ENCODE measurements at places on chromosomes 13 and 19.

DNA sequence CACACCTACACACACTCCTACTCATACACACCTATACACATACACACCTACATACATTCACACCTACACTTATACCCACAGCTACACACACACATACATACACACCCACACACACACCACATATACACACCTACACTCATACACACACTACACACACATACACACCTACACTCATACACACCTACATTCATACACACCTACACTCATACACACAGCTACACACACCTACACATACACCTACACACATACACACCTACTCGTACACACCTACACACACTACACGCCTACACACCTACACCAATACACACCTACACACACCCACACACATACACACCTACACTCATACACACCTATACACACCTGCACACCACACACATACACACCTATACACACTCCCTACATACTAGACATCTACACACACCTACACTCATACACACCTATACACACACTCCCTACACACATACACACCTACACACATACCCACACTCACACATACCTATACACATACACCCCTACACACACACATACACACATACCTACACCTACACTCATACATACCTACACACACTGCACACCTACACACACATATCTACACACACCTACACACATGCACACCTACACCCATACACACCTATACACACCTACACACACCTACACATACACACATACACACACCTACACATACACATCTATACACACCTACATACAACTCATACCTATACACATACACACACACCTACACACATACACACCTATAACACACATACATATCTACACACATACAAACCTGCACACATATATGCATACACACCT, 285.2 kb upstream of the MAB21L1 start:
- no peak for DNase-seq

DNA sequence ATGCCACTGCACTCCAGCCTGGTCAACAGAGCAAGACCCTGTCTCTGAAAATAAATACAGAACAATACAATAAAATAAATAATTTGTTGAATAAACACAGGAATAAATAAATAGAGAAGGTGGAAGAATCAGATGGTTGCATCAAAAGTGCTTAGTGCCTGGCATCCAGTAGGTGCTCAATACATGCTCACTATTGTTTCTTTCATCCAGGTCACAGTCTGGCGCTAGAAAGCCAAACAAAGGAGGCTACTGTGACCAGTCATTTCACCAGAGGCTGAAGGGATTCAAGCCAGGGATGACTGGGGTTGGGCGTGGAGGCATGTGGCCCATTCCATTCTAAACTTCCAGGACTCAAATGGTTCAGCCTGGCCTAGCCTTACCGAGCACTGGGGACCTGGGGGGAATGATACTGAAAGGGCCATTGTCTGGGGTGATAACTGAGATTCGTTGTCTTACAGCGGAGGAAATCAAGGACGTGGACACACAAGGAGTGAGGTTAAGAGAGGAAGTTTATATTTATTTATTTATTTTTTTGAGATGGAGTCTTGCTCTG, 3.6 kb upstream of the NDUFB7 start:
- DNase-seq: no peak

- peak; percentile 40 for DNase-seq
Measured at GRCh38 chr13:104773775-104774174, 1707.6 kb upstream of the SLC10A2 start.

DNA sequence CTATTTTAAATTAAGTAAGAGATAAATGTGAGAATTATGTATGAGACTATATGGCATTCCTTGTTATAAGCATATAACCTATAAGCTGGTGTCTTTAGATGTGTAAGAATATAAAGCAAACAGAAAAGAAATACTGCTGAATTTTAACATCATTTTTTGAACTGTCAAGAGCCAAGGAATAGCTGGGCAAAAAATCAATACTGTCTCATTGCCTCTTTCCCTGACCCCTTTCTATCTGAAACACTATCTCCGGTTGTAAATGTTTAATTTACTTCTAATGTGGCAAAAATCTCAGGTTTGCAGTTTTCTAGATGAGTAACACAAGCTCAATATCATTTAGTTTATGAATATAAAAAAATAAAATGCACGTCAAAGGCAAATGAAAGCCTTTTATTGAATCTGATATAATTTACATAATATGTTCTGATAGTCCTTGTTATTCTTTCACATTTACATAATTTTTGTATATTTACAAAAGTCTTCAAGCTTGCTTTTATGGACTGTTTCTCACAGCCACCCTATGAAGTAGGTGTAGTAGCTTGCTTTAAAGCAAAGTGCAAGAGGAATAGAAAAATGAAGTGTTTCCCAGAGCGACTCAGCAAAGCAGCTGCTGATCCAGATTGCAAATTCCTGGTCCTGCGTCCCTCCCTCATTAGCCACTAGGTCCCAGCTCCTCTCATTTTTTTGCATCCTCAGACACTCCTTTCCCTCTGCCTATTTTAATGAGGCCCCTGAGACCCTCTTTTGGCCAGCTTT, 188.2 kb upstream of the RFC3 start:
- DNase-seq: no peak

DNA sequence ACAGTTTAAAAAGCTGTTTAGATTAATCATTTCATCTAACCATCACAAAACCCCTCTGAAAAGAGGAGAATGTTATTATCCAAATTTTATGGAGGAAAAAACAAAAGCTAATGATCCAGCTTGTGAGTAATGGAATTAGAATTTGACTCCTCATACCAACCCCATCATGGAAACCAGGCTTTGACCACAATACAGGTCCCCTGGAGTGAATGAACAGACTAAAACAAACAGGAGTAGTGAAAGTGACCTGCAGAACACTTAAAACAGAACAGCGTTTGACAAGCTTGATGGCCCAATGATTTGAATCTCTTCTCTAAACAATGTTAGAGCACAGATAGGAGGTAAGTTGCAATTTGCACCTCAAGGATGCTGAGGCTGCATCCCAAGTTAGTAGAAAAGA, 230.0 kb downstream of the DCT start:
- DNase-seq: no peak

DNA sequence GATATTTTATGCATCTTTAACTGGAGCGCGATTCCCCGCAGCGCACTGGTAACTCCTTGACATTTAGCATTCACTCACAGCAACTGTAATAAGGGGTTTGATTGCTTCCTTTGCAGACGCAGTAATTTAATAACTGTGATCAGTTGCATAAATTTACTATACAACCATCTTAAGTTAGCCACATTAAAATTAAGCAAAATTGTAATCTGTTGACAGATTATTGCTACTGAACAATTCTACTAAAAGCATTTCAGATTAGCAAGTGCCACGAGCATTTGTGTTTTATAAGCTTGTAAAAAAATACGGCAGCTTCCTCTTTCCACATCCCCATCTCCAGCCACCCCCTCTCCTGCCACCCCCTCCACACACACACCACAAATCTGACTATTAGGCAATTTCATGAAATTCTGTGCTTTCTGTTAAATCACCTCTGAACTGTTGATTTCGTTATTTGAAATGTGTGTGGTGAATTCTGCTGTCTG, 44.4 kb downstream of the TSHZ3 start:
- DNase-seq: no peak

DNA sequence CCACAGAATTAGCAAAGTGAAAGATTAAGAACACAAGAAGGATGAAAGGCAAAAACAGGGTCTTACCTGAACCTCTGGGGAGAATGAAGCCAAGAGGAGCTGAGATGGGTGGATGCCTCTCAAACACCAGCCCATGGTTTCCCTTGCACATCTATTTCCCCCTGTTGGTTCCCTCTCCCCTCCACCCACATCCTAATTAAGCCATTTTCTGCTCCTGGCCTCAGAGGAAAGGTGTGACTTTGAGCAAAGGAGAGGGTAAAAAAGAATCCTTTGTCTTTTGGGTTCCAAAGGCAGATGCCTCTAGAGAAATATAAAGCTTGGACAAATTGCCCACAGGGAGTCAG, 214.9 kb downstream of the RAP2A start:
- no peak for DNase-seq

- no peak for DNase-seq
Measured at GRCh38 chr13:99501848-99502301, 603 bp downstream of the TM9SF2 start.

DNA sequence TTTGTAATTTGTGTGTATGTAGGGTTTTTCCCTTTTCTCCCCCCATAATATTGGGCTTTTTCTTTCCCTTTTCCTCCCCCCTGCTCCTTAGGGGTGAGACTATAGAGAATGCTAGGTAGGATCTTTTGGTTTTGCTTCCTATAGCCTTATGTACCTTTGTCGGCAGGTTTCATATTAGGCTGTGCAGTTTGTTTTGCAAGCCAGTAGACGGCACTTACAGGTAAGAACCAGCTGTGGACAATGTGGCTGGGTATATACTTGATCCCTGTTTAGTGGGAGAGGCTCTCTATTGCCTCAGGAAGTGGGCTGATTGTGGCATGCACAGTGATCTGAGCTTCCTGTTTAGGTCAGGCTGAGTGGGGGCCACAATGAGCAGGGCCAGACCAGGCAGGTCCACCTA, 359.2 kb upstream of the OBI1 start:
- no peak for DNase-seq

DNA sequence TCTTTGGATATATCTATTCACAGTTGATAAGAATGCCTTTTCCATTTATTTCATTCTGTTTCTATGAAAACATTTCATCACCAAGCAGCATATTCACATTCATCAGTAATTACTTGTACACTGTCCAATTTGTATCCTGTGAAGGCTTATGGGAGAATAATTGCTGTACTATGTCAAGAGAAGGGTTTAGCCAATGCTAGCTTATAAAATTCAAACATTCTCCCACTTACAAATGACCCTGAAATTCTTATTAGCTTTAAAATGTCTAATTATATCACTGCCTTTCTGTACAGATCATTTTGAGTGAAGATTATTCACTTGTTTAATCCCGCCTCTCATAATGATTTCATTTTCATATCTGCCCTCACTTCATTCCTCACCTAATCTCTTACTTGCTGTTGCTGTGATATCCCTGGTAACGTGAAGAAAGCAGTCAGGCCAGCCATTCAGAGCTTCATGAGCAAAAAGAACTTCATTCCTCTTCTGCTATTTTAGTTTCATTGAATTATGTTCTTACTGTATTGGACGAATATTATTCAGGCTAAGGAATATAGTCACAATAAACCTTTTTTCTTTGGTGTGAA, 778.7 kb downstream of the OLFM4 start:
- DNase-seq: no peak

DNA sequence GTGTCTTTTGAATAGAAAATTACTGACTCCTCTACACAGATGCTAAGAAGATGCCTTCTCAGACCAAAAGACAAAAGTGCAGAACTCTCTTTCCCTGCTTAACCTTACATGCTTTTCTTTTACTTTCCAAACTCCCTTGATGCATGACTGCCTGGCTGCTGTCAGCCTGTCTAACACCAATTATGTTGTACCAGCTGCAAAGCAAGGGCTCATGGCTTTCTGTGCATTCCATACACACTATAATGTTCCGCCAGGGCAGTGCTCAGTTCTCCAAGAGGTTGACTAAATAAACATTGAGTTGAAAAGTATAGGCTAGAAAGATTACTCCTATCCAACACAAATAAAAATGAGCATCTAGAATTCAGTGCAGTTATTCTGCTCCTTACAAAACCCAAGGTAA, 330.4 kb upstream of the NBEA start:
- DNase-seq: peak; percentile 34

DNA sequence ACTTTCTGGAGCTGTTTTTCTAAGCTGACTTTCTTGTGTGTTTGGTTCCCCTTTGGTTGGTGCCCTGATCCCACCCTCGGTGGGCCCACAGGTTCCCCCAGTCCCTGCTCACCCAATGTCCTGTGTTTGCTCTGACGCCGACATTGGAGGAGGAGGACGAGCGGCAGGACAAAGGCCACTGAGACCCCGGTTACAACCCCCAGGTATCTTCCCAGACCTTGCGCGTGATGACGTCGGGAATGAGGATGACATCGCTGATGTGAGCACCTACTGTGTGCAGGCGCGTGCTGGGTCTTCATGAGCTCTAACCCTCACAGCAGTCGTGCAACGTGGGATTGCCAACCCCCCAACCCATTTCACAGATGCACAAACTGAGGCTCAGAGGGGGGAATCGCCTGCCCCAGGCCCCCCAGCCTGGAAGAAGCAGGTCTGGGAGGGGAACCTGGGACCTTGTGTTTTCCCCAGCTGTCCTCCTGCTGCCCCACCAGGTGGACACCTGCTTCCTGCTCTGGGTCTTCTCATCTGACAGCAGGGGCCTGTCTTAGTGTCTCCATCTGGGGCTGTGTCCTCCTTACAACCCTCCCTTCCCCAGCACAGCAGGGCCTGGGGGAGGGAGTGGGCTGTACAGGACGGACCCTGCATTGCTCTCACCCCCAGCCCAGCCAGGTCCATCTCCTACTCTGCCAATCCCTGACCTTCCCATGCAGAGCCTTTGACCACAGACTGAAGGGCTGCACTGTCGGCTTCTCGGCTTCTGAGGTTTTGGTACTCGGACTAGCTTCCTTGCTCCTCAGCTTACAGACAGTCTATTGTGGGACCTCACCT, 4.7 kb upstream of the LILRA6 start:
- DNase-seq: no peak

GRCh38 chr13:22127277-22128164, 456.6 kb downstream of the FGF9 start:
- no peak for DNase-seq

GRCh38 chr13:75787249-75787928, 151.3 kb downstream of the LMO7 start:
- DNase-seq: no peak

- DNase-seq: no peak
Measured at GRCh38 chr19:55176076-55176475, 4.0 kb downstream of the SYT5 start.

GRCh38 chr13:78576261-78576660, 27.1 kb downstream of the POU4F1 start:
- no peak for DNase-seq

All from NCI-H510A (cell line).